Foreskin fibroblast (primary cell): ENCODE measurements at places on chromosomes 11 and 22.
A peak's percentile ranks its signal among the peaks of the same experiment; 100 is the strongest.

DNA sequence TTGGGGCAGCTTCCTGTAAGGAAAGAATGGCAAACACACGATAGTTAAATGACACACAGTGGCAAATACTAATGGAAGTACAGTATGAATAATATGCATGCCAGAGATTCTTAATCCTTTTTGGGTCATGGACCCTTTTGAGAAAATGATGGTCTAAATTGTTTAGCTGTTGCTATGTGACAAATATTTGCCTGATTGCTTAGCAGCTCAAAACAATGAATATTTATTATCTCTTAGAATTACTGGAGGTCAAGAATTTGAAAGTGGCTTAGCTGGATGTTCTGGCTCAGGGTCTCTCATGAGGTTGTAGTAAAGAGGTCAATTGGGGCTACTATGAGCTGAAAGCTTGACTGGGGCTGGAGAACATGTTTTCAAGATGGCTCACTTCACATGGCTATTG, 69.7 kb downstream of the FANCF start:
- DNase-seq, result no peak

DNA sequence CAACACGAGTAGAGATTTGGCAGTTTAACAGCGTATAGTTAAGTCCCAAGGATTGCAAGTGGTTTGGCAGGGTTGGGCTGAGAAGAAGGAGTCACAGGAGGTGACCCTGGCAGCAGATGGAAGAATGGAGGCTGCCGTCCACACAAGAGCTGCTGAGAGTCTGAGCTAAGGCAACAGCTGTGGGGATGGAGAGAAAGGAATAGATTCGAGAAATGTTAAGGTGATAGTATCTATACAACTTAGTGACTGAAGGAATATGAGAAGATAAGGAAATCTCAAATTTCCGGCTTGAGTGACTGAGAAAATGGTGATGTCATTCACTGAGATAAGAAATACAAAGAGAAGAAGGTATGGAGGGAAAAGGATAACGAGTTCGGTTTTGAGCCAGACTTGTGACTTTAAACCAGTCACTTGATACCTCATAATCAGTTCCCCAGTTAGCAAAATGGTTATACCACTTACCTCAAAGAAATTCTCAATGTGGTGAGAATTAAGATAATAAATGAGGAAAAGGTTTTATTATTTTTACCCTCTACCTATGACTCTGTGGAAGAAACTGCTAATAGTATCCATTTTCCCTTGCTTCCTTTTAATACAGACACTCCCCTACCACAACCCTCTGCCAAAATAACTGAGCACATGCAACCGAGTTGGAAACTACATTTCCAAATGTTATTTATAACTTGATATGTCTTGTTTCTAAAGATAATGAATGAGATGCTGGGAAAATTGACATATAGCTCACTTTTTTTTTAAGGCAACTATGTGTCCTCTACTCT, 30.7 kb downstream of the FAM168A start:
- no peak for DNase-seq

DNA sequence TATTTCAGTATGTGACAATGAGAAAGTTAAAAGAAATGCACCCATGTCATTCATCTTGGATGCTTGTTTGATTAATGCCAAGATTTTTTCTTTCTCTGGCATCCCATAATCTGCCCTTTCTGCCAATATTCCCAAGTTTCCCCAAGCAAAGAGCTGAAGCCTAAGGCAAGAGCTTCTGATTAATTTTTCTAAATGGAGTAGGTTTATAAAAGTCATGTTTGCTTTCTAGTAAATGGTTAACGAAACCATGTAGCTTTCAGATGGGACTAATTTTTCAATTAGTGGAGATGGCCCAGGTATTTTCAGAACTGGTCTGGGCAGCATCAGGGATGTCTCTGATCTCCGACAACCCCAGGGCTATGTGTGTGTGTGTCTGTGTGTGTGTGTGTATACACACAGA, 55.3 kb downstream of the LRRC4C start:
- DNase-seq, result no peak

DNA sequence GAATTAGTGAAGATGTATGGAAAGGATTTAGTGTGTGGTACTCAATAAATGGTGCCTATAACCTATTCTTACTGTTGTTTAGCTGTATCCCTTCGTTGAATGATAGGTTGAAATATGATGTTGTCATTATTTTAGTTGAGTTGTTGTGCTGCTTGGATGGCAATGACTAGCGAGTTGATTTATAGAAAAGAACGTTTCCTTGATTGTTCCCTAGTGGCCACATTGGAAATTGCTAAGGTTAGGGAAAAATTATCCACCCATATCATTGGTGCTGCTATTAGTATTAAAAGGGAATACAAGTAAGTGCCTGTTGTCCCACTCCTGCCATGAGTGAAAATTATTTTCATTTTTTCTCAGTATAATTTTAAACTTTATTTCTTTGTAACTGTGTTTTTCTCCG, 14.5 kb downstream of the EMSY start:
- DNase-seq, result no peak

- DNase-seq, result peak; percentile 49
These were observed 26.8 kb downstream of the PGM2L1 start for GRCh38 chr11:74371269-74372052.

- no peak for DNase-seq
These were observed 3.8 kb downstream of the TMPRSS13 start for GRCh38 chr11:117925198-117925925.

- DNase-seq, result no peak
These were observed 365.0 kb downstream of the MIAT start for GRCh38 chr22:27022274-27022895.

DNA sequence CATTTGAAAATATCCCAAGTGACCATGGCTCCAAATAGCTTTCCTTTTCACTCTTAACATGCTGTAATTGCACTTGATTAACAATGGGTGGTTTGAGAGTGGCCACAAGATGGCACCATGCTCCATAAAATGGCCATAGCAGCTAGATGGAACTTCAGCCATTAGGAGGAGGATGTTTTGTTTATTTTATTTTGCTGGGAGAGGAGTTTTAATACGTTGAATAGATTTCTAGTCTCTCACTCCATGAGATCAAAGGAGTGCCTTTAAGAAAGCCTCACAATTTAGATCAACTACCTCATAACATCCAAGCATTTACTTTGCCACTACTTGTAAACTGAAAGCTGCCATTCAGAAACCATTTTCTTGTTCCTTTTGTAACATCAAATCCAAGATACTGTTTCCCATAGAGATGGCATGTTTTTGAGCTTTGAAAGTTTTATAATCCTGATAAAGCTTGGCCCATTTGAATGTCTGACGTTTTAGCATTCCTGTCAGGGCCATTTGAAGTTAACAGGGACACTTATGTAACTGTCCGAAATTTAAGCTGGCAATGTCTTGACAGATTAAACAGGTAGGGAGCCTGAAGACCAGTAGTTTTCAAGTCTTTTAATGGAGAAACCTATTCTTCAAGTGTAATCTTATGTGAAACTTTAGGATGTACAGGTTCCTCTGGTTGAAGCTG, 4.7 kb downstream of the FEN1 start:
- DNase-seq, result peak; percentile 90

DNA sequence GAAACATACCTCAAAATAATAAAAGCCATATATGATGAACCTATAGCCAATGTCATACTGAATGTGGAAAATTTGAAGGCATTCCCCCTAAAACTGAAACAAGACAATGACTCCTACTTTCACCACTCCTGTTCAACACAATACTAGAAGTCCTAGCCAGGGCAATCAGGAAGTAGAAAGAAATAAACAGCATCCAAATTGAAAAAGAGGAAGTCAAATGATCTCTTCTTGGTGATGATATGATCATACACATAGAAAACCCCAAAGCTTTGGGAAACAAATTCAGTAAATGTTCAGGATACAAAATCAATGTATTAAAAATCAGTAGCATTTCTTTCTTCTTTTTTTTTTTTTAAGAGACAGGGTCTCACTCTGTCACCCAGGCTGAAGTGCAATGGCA, 109.9 kb downstream of the DLG2 start:
- no peak for DNase-seq

GRCh38 chr11:110986016-110986415, 259.5 kb upstream of the POU2AF2 start:
- no peak for DNase-seq

DNA sequence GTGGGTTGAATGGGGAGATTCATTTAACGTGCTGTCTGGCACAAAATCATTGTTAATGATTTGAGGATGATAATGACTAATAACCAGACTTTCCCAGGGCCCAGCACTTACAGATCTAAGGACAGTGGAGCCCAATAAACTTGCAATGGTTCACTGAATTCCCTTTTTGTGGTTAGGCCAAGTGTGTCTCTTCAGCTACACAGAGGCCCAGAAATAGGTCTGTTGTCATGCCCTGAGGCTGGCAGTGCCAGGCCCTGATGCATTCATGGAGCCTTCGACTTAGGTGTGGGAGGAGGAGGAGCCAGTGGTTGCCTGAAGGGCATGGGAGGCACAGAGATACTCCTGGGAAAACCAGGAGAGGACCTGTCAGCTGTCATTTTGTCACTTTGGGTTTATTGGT, 56.1 kb downstream of the KIAA1671 start:
- DNase-seq, result no peak

- no peak for DNase-seq
These were observed 9.7 kb upstream of the FGF3 start for GRCh38 chr11:69828971-69829344.

- DNase-seq, result no peak
These were observed 22.9 kb downstream of the STX3 start for GRCh38 chr11:59778122-59778521.

GRCh38 chr11:13335319-13335718, 57.7 kb downstream of the BMAL1 start:
- DNase-seq, result peak; percentile 92

DNA sequence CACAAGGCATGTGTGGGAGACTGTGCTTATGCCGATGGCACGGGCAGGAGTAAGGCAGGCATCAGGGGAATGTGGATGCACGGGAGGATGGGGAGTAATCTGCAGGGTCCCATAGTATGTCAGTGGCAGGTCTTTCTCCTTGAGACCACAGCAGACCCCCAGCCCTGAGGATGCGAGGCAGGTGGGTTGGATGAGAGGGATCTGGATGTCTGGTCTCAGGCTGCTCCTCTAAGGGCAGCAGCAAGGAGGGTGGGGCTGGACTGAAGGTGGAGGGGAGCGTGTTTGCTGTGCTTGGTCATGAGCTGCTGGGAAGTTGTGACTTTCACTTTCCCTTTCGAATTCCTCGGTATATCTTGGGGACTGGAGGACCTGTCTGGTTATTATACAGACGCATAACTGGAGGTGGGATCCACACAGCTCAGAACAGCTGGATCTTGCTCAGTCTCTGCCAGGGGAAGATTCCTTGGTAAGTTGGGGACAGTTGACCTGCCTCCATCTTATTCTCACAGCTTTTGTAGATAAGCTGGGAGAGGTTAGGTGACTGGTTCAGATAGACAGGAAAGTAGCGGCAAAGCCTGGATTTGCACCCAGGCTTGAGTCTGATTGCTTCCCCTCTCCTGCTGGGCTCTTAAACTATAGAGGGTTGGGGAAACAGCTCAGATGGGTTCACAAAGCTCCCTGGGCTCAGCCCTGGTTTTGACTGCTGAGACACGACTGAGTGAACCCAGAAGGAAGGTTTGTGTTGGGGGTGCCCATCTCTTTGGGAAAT, at the start of gene APOL1:
Gene APOL1, plus strand, starts transcription at position 380 of the 769 bp plus-strand sequence. CDS start 1,823 bp downstream, outside the sequence.
- no peak for DNase-seq

DNA sequence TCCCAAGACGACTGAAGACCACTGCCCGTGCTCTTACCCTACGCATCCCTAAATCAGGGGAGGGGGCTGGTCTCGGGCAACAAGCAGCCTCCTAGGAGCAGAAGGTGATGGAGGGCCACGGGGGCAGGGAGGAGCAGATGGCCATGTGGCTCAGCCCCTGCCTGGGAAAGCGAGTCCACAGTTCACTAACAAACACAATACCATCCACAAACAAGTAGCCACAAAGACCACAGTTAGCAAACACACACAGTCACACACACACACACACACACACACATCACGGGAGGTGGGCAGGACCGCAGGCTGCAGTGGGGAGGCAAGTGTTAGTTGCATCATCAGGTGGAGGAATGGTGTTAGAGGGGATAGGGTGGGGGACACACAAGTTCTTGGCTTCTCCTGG, 13.2 kb upstream of the FXYD2 start:
- no peak for DNase-seq

- no peak for DNase-seq
These were observed 5.7 kb downstream of the TMPRSS6 start for GRCh38 chr22:37103656-37104452.

- no peak for DNase-seq
These were observed 151.8 kb downstream of the NAV2 start for GRCh38 chr11:19864141-19865140.

GRCh38 chr22:19643448-19644313, 70.6 kb upstream of the SEPTIN5 start:
- peak; percentile 15 for DNase-seq

- DNase-seq, result no peak
These were observed 17.4 kb downstream of the KCTD21 start for GRCh38 chr11:78170874-78171549.

- DNase-seq, result no peak
These were observed 92.3 kb downstream of the MORC2 start for GRCh38 chr22:30876221-30876751.

- DNase-seq, result no peak
These were observed 967.5 kb downstream of the NTM start for GRCh38 chr11:132337819-132338416.

DNA sequence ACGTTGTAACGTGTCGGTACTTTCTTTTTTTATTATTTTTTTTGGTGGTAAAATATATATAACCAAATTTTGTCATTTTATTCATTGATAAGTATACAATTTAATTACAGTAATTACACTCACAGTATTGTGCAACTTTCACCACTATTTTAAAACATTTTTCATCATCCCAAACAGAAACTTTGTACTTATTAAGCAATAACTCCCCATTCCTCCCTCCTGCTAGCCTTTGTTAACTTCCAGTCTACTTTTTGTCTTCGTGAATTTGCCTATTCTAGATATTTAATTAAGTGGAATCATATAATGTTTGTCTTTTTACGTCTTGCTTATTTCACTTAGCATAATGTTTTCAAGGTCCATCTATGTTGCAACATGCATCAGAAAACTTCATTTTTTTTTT, 58.5 kb downstream of the STIM1 start:
- no peak for DNase-seq

GRCh38 chr22:37860796-37861421, 11.7 kb downstream of the EIF3L start:
- no peak for DNase-seq
